Calu3 (cell line): ENCODE measurements at places on chromosomes 12 and 14. TPM values are rescaled to one million over a fixed set of nuclear protein-coding genes. Genes with fewer than 3 reads are reported as not detected.

DNA sequence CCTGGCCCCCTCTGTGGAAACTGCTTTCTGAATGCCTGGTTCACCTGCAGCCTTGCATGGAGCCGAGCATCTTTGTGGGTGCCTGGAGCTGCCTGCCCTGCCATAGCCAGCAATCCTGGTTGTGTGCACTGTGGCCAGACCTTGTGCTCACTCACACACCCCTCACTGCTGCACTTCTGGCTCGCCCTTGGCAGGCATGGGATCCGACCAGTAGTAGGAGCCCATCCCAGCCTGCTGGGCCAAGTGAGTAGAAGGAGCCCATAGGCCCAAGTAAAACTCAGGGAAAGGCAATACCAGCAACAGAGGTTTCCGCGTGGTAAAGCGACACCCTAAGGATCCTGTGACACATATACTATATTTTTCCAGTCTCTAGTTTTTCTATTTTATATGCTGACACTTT, 270.0 kb upstream of the NAV3 start:
- DNase-seq = no peak

GRCh38 chr12:2895511-2895910, 4.8 kb downstream of the TULP3 start:
- no peak for DNase-seq

DNA sequence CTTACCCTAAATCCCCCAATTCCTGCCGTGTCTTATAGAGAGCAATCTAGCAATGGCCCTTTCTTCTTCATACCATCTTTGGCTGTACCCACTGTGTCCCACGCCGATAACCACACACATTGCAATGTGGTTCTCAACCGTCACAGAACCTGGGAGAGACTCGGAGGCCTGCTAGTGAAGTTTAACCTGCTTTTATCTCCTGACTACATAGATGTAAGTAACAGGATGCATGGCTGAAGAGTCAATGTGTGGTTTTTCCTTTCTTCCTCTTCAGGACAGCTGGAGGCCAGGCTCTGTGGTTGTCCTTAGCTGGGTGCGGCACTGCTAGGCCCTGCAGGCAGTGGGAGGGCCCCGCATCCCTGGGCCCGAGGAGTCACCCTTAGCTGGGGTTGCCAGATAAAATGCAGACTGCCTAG, 51.3 kb downstream of the ZNF664 start:
- no peak for DNase-seq

- DNase-seq = no peak
These were observed 1.5 kb downstream of the FSCB start for GRCh38 chr14:44505588-44505987.

GRCh38 chr12:101696251-101697196, 916 bp upstream of the CHPT1 start:
- no peak for DNase-seq

- no peak for DNase-seq
These were observed 63.1 kb downstream of the GLT1D1 start for GRCh38 chr12:128916425-128916824.

GRCh38 chr12:83763425-83763824, 1076.7 kb downstream of the TMTC2 start:
- no peak for DNase-seq

- no peak for DNase-seq
These were observed 10.8 kb downstream of the KCTD10 start for GRCh38 chr12:109466305-109466704.

DNA sequence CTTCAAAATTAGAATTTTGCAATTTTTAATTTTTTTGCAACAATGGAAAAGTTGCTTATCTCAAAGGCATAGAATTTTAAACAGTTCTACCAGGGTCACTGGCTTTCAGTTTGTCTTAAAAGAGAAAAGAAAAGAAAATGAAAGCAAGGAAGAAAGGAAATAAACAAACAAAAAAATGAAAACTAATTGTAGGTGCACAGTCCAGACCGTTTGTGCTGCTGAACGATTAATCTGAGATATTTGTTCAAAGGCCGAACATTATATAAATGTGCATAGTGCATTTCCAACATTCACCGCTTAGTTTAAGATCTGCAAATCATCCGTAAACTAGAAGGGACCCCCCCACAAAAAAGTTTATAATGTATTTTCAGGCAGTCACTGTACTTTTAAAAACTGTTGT, 5.5 kb upstream of the OTX2 start:
- DNase-seq = no peak

GRCh38 chr14:53710615-53711014, 246.0 kb downstream of the BMP4 start:
- DNase-seq = no peak

GRCh38 chr12:42364692-42365091, 38.7 kb downstream of the PPHLN1 start:
- DNase-seq = no peak

DNA sequence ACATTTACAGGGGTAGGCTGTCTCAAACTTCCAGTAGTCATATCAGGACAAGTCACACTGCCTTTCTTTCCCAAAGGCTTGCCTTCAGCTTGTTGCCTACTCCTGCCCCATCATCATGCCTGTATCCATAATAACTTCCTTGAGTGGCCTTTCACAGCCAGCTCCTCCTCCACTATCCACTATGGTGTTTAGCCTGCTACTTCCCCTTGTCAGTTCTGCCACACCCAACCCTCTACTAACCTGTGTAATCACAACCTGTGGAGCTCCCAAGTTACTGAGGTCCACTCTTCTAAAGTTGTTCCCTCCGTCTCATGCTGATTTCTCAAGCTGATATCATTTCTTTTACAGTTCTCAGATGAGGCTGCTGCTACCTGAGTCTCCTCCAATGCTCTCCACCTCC, 159.9 kb downstream of the BMP4 start:
- DNase-seq = no peak

DNA sequence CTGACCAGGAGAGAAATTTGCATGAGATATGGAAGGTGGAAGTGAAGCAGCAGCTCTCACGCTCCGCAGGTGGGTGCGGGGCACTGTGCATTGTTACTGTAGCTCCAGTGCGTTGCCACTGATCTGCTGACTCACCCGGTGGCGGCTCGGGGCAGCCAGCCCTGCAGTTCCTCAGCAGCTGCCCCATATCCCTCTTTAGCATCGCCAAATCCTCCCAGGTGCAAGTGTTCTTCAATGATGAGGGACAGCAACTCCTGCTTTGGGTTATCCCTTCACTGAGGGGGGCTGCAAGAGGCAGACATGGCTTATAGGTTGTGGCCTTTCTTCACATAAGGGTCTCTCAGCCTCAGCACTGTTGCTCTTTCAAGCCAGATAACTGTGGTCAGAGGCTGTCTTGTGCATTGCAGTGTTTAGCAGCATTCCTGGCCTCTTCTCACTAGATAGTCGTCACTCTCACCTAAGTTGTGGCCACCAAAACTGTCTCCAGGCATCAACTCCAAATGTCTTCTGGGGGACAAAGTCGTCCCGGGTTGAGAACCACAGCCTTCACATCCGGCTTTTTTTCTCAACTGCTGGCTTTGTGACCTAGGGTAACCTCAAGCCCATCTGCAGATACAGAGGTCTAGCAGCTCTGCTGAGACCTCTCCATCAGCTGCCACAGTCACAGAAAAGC, 180.8 kb downstream of the EFCAB11 start:
- DNase-seq = peak; percentile 67

DNA sequence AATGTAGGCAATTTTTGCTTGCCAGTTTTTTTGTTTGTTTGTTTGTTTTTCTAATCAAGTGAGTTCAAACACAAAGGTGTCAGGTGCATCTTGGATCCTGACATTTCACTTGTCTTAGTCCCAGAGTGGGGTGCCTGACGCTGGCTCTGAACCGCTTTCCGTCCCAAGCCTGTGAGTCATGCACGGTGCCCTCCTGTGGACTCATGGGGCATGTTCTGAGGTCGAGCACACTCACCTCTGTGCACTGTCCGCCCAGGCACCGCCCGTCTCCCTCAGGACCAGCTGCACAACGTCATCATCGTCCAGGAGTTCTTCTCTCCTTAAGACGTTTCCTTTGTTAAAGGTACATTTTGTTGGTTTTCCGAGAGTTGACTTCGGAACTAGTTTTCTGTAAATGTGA, 98.2 kb downstream of the GLT1D1 start:
- DNase-seq = no peak

GRCh38 chr14:90547250-90547649, 150.4 kb downstream of the CALM1 start:
- no peak for DNase-seq

DNA sequence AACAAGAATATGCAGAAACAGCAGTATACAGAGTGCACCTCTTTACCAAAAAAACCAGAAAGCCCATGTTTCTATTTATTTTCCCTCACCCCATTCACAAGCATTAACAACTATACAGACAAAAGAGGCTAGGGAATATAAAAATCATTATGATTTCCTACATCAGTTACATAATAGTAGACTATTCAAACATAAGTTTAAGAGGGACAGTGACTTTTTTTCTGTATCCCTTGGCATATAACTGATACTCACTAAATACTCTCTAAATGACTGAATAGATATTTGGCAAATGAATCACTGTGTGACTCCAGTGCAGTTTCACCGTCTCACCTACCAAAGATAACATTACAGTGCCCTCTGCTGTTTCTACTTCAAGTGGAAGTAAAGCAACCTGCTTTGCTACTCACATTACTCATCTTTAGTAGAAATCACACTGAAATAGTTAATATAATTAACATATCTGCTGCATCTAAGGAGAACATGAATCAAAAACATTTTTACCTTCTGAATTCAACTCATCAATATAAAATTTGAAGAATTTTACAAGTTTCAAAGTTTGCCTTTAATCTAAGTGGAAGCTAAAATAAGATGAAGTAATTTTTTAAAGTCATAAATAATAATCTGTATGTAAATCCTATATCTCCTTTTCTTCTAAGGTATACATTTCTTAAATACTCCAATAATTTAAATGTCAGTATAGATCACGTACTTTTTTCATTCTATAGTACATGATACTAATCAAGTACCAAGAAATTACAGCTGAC, 103.8 kb downstream of the OSBPL8 start:
- DNase-seq = peak; percentile 55

GRCh38 chr12:120404271-120404670, 33.6 kb upstream of the COX6A1 start:
- no peak for DNase-seq

- DNase-seq = no peak
These were observed 6.9 kb upstream of the TUBA1A start for GRCh38 chr12:49195736-49196135.

- DNase-seq = no peak
These were observed 304.2 kb downstream of the DPF3 start for GRCh38 chr14:72589652-72590051.

DNA sequence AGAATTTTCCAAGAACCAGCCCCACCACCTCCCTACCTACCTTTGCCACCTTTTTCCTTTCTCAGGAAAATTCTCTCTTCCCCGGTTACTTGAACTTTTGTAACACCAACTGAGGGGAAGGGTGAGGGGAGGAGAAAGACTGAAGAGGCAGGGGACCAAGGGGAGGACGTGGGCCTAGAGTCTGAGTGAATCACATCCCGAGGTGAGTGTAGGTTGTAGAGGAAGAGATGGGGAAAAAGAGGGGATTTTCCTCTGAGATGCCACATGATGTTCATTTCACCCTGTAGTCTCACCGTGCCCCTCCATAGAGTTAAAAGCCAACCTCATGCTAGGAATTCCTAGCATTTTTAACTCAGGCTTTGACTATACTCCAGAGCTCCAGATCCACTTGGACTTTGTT, 311.8 kb downstream of the RPAP3 start:
- DNase-seq = no peak

Gene AQP2
- not detected in 2 replicates for total RNA-seq

Gene RNASE3
- total RNA-seq = not detected in 2 replicates

Gene FOXA1
- total RNA-seq = 108 and 131 TPM in 2 replicates

Gene LHX5
- total RNA-seq = not detected in 2 replicates

Gene TBK1
- 40.4 and 42.9 TPM in 2 replicates for total RNA-seq

Gene CCDC197
- not detected in 2 replicates for total RNA-seq

Gene PRR4
- total RNA-seq = 3.1 and 4.7 TPM in 2 replicates

Gene HOXC11
- total RNA-seq = not detected in 2 replicates

Gene IPO8
- total RNA-seq = 40.1 and 44.1 TPM in 2 replicates
